ENCODE measurements at places on chromosomes 11 and 22.

- no peak for DNase-seq
These were observed 203.7 kb downstream of the GRIK4 start for GRCh38 chr11:120715239-120715638.

DNA sequence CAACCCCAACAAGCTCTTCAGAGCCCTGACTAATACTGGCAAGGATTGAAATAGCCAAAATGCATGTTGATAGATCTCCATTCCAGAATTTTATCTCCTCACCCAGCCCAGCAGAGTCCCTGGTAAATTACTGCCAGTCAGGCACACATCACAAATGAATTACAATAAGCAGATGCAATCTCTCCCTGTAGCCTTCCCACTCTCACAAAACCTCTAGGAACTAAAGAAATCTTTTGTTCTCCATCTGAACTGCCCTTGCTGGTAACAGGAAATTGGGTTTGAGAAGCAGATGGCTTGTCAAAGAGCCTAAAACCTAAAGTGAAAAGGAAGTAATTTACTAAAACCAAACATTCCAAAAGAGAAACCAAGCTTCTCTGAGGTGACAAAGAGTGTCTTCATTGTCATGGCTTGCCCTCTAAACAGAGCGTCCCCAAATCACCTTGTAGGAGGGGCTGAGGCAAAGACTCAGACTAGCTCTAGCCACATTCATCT, 59.5 kb downstream of the FAM168A start:
- DNase-seq = no peak

GRCh38 chr11:25271301-25271700, 774.4 kb downstream of the LUZP2 start:
- no peak for DNase-seq

DNA sequence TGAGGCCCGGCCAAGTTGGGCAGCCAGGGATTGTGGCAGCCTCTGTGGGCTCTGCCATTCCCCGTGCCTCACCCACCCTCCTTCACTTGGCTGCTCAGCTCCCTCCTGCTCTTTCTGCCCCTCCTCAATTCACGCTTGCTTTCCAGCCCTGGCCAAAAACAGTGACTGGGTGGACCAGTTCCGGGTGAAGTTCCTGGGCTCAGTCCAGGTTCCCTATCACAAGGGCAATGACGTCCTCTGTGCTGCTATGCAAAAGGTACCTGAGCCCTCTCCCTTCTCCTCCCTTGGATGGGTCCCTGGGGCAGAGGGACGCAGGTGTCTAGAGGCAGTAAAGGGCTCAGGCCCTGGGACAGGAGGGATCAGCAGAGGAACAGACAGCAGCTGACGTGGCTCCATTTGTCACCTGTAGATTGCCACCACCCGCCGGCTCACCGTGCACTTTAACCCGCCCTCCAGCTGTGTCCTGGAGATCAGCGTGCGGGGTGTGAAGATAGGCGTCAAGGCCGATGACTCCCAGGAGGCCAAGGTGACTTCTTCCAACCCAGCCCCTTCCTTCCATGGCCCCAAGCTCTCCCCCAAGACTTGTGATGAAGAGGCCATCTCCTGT, 2.7 kb downstream of the FREY1 start:
- DNase-seq = no peak

- DNase-seq = no peak
These were observed 4.9 kb downstream of the USP18 start for GRCh38 chr22:18154821-18155390.

DNA sequence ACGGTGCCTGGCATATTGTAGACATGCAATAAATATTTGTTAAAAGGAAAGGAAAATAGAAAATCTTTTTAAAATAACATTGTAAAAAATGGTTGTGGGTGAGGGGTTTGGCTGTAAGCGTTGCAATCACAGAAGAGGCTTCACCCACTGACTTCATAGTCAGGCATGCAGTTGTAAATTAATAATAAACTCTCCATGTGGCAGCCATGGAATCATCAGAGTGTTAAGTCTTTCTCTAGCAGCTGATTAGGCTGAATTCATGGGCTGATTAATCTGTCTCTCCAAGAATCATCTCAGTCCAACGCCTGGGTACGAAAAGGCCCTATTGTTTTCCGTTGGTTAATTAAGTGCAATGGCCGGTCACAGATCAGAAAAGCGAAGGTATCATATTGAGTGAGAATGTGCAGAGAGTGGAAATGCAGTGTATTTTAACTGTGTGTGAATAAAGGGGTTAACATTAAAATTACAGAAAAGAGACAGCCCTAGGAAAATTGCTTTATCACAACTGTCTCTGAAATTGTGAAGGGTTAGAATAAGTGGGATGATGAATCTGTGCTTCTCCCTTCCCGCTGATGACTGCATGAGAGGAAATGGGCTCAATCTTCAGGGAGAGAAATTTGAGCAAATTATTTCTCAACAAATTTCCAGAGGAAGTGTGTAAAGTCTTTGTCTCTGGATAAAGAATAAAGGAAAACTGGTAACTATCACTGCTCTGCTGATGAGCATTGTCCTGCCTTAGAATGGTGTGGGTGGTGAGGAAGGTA, 269.0 kb downstream of the FAM76B start:
- no peak for DNase-seq

GRCh38 chr22:39833610-39834009, 60.0 kb downstream of the ENTHD1 start:
- no peak for DNase-seq

- no peak for DNase-seq
These were observed 157.0 kb upstream of the TIMP3 start for GRCh38 chr22:32644252-32645100.

DNA sequence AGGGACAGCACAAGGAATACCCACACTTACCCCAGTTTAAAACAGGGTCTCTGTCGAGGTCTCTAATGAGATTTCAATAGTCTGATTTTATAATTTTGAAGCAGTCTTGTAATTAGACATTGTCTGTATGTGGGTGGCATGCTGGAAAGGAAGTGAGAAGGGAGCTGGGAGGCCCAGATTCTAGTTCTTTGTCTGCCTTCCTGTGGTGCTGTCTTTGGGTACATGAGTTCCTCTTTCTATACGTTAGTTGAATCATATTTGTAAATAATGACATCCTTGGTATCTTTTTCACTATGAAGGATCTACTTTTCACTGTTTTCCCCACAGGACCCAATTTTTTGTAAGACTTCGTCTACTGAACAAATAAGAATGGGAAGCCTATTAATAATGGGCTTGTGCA, 42.0 kb upstream of the TENM4 start:
- no peak for DNase-seq

DNA sequence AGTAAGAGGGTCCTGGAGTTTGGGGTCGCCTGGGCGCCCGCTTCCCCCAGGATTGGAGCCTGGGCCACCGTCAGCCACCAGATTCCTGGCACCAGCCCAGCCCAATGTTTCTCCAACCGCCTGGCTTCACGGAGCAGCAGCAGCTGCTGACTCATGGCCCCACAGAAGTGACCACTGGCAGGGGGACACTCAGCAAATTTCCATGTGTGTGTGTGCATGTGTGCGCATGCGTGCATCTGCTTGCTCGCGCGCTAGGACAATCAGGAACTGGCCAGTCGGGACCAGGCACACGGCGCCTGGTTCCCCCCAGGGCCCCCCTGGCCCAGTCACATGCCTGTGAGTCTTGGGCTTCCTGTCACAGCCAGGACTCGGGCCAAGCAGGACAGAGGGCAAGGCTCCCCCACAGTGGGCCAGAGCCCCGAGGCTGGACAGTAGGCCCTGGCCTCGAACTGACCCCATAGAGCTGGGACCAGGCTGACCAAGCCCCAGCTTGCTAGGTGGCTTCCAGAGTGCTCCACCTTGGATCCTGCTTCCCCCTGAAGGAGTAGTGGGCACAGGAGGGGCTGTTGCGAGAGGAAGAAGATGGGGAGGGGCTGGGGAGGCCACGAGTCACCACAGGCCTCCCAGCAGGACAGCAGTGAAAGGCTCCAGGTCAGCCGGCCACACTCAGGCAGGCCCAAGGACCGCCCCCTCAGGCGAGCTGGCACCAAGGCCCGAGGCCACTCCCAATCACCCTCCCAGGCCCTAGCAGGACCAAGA, 3.2 kb downstream of the CTSD start:
- DNase-seq = no peak

GRCh38 chr11:133974836-133975487, 18.2 kb upstream of the IGSF9B start:
- DNase-seq = no peak

GRCh38 chr22:40922484-40923303, 28.5 kb upstream of the RBX1 start:
- peak; percentile 36 for DNase-seq

DNA sequence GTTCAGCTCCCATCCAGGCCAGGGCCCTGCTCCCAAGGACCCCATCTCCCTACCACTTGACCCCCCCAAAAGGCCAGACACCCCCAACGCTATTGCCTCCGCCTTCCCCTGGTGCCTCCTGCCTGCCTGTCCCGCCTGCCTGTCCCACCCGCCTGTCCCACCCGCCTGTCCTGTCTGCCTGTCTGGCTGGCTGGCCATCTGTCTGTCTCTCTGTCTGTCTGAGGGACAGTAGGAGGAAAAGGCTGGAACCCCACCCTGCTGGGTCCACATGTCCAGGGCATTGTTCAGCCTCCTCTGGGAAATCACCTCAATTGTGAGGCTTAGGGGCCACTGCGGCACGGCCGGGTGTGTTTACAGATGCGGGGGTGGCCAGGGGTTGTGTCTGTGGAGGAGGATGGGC, 25.3 kb upstream of the CBX7 start:
- no peak for DNase-seq

DNA sequence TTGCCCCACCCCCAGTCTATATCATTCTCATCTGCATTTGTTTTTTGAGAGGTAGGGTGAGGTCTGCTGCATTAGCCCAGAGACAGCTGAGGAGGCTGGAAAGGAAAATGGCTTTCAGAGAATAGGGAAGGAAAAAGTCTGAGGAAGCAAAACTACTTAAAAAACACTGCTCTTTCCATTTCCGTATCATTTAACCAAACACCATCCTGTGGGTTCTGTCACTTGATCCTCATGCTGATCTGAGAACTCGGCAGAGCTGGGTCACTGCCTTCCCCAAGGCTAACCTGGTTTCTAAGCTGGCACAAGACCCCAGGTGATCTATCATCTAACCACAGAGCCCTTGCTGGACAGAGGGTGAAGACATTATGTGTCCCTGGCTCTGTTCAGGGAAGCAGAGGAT, 1.2 kb downstream of the FOLR2 start:
- DNase-seq = no peak

DNA sequence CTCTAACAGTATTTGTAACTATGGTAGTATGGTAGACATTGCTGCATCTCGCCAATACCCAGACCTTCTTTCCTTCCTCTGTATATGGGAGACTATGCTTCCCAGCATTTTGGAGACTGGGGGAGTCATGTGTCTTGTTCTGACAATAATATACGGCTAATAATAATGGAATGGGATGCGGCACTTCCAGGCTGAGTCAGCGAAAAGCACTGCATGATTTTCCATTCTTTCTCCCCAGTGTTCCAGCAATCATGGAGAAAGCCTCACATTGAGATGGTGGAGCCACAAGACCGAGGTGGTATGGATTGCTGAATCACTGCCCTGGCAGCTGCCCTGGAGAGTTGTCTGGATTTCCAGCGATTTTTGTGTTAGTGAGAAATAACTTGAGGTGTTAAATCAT, 77.1 kb upstream of the FIBIN start:
- no peak for DNase-seq

DNA sequence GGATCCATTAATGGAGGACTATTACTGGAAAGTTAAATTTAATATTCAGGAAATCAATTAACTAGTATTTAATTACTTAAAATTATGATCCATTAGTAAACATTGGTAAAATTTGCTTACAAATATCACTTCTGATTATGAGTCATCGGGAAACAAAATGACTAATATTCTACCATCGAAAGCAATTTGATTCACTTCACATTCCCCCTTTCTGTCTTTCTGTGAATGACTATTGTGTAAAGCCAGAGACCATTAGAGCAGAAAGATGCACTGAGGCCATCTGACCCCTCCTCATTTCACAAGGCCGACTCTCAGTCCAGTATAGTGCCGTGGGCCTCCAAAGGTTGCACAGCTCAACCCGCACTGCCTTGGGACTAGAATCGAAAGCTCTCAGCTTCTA, 619.0 kb downstream of the OPCML start:
- DNase-seq = no peak

GRCh38 chr11:23846902-23847422, 649.9 kb upstream of the LUZP2 start:
- DNase-seq = no peak

DNA sequence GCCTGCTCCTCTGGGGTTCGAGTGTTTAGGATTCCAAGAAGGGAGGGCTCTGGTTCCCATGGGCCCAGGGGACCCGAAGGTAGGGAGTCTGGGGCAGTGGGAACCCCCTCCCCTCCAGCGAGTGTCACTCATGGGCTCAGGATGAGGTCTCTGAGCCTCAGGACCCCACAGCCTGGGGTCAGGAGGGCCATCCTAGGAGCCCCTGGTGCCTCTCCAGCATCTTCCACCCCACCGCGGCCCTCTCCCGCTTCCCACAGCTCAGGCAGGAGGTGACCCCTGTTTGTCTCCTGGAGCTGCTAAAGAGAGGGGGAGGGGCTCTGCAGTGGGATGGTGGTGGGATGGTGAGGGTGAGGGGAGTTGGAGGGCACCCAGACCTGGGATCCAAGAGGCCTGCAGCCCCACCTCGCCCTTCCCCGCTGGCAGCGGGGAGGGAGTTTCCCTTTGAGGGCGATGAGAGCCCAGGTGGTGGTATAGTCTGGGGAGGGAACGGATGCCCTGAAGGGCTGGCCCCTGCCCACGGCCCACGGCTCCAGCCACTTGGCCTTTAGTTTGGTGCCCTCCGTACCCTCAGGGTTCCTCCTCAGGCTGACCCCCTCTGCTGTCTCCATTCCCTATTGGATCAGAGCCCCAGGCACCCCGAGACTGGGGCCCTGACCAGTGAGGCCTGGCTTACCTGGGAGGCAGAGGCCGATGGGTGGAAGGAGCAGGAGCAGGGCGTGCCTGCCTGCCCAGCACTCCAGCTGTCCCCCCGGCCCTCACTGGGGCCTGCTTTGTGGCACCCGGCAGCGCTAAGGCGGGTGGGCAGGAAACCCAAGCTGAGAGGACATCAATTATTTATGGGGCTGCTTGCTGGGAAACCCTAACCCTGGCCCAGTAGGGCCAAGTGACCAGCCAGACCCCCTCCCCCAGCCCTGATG, 1.1 kb upstream of the CABP4 start:
- no peak for DNase-seq

GRCh38 chr11:76526878-76527277, 82.1 kb downstream of the EMSY start:
- no peak for DNase-seq

GRCh38 chr11:8766988-8767374, 84.4 kb downstream of the RPL27A start:
- DNase-seq = no peak

DNA sequence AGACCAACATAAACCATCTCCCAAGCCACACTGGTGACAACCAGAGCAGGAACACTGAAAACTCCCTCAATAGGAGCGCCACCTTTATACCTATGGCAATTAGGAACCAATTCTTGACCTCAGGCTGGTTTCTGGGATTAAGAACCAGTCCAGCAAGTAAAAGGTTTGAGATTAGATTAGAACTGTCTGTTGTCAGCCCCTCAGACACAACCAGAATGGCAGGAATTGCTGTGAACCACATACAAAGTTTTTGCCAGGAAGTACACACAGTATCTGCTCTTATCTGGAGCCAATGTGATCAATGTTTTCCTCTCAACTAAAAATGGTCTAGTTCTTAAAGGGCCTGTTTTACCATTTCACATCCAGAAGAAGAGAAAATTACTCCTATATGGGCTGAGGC, 55.2 kb downstream of the RBFOX2 start:
- DNase-seq = no peak
